Small intestine (tissue), 16 donors: ENCODE measurements at places on chromosomes 1 and 21. TPM values are rescaled to one million over a fixed set of nuclear protein-coding genes. Genes with fewer than 3 reads are reported as not detected.

Gene HOOK1
- polyA plus RNA-seq: 10.3 TPM

Gene CATSPERE
- polyA plus RNA-seq: 0.74 TPM

Gene RPTN
- not detected for polyA plus RNA-seq

Gene KRTAP19-3
- not detected for polyA plus RNA-seq

- no peak for DNase-seq
- no peak overlapping the region for H3K4me3 ChIP-seq
- H3K36me3 ChIP-seq: no peaks in the 10 kb centered on the region
- H3K27me3 ChIP-seq: no peaks in the 10 kb centered on the region
These were observed 3.8 kb upstream of the FAM20B start for GRCh38 chr1:179021873-179022272.

- no peaks in the 10 kb centered on the region for H3K27me3 ChIP-seq
- no peak overlapping the region for H3K27ac ChIP-seq
- H3K4me1 ChIP-seq: no peaks in the 10 kb centered on the region
These were observed 95.5 kb upstream of the TPTE start for GRCh38 chr21:10425856-10426255.

DNA sequence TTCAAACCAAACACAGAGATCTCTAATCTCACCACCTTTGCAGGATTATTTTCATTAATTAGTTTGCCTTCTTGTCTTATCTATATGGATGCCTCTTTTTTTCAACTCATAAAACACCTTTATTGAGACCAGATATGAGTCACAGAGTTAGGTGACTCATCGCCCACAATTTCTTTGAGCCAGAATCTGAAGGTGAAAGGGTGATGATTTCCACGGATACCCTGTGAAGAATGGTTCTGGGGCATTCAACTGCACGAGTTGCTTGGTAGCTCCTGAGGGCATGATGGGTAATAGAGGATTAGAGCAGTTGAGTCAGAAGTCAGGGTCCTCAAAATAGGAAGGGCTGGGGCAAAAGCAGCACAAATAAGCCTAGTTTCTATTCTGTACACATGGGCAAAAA, 128.2 kb downstream of the TBX19 start:
- DNase-seq: peak; percentile 72
- H3K27ac ChIP-seq: no peak overlapping the region
- H3K36me3 ChIP-seq: no peaks in the 10 kb centered on the region
- no peaks in the 10 kb centered on the region for H3K27me3 ChIP-seq
- no peak overlapping the region for H3K4me3 ChIP-seq
- H3K4me1 ChIP-seq: peaks cover 3% of the 10 kb centered on the region

DNA sequence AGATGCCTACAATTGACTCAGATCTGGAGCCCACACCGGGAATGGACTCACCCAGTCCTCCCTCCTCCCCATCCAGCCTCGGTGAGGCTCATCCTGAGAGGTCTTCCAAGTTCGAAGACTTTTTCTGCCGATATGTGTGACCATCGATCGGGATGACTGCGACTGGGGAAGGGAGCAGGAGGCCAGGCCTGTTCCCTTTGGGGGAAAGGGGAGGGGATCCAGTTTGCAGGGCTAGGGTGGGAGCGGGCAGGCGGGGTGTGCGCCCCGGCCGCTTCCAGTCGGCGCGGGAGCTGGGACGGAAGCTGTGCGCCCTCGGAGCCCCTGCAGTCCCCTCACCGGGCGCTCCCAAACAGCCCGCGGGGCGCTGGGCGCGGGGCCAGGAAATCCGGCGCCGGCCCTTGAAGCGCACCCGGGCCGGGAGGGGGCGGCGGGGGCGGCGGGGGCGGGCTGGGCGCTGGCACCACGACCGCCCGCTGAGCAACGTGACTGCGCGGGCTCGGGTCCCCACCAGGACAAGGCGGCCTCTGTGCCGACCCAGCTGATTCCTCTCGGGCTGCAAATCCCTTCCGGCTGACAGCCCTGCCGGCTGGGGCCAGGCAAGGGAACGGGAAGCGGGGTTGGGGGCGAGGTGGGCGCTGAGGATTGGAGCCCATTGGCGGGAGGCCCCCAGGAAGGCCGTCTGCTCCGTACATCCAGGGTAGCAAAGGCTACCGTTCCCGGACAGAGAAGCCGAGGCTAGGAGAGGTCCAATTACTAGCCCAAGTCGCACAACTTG, 103.9 kb downstream of the EBNA1BP2 start:
- H3K27ac ChIP-seq: no peak overlapping the region
- peaks cover 19% of the 10 kb centered on the region for H3K4me1 ChIP-seq
- H3K36me3 ChIP-seq: no peaks in the 10 kb centered on the region
- H3K4me3 ChIP-seq: peak overlapping the region; percentile 29
- H3K27me3 ChIP-seq: no peaks in the 10 kb centered on the region

DNA sequence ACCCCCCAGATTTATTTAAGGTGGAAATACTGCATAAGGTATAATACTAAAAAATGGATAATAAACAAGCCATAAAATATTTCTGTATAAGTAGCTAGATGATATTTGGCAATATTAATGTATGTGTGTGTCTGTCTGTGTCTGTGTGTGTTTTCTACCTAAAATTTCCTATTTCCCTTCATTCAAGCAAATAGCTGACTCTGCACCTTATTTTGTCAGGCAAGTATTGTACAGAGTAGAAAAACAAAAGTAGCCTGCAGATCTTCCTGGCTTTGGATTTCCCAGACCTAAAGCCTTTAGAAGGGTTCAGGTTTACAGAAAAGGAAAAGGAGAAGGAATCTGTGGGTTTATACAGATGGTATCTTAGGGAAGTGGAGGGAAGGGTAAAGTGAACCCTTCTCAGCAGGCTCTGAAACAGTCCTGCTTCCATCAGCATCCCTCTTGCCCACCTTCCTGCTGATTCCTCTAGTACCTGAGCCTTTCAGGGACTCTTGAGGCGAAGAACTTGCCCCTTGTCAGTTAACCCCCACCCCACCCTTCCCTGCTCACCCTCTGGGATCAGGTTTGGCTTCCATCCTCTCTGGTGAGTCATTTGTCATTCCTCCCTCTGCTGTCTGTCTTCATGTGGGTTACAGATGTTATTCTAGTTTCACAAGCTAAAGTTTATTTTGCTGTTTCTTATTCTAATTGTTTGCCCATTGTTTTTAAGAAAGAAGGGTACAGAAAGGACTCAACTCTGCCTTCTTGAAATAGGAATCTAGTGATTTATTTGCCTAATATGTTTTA, 21.7 kb upstream of the RGS16 start:
- H3K27ac ChIP-seq: no peak overlapping the region
- DNase-seq: no peak
- no peaks in the 10 kb centered on the region for H3K27me3 ChIP-seq
- no peak overlapping the region for H3K4me3 ChIP-seq
- H3K36me3 ChIP-seq: no peaks in the 10 kb centered on the region
- H3K4me1 ChIP-seq: peaks cover 3% of the 10 kb centered on the region

DNA sequence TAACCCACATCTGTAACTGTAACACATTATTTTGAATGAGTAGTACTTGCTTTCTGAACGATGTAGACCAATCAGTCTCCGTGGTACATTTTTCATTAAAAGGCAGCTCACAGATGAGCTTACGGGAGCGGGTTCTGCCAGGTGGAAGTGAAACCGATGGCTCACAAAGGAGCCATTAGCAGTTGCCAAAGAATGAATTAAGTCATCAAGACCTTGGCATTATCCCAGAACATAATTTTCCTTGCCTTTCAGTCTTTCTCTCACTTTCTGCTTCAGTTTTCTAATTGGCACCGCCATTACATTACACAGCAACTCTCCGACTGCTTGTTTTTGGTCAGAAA, 33.5 kb upstream of the UTS2 start:
- no peak overlapping the region for H3K27ac ChIP-seq
- no peaks in the 10 kb centered on the region for H3K36me3 ChIP-seq
- H3K4me1 ChIP-seq: no peaks in the 10 kb centered on the region
- no peaks in the 10 kb centered on the region for H3K27me3 ChIP-seq

DNA sequence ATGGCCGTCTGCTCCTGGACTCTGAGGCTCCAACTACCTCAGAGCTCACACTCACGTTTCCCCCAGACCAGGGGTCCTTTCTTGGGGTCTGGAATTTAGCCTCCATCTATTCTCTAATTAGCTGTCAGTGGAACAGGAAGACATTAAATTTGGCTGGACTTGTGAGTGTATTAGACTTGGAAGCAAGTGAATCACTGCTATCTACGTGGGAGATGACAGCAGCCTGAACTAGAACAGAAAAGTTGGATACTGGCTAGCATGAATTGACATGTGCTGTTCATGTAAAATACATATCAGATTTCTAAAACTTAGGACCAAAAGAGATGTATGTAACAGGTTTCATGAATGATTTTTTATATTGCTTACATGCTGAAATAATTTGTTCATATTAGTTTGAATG, 28.0 kb downstream of the TAF5L start:
- no peaks in the 10 kb centered on the region for H3K4me1 ChIP-seq
- no peaks in the 10 kb centered on the region for H3K27me3 ChIP-seq
- H3K4me3 ChIP-seq: no peak overlapping the region
- H3K27ac ChIP-seq: no peak overlapping the region

DNA sequence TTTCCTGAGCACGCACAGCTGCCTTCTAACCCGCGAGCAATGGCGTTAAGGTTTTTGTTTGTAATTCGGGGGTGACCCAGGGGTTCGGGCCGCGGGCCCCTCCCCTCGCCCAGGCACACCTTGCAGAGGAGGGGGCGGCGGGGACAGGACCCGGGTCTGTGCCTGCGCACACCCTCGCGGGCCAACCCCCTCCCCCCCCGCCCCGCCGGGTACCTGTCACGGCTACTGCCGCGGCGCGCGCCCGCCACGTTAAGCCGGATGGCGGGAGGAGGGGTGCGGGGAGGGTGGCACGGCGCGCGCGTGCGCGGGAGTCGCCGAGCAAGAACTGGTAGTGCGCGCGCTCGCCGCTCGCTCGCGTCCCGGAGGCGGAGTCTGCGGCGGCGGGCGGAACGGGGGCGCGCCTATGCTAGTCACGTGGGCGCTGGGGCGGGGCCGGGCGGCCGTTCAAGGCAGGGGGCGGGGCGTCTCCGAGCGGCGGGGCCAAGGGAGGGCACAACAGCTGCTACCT, at the start of gene TPTE:
Gene TPTE (plus strand): TSS at position 493 of the 508 bp plus-strand sequence. CDS start 17,141 bp downstream, outside the sequence.
- no peak for DNase-seq
- no peaks in the 10 kb centered on the region for H3K27me3 ChIP-seq
- H3K4me3 ChIP-seq: no peak within 1 kb of the TSS
- H3K27ac ChIP-seq: no peak within 1 kb of the TSS
- no peaks in the 10 kb centered on the region for H3K36me3 ChIP-seq

DNA sequence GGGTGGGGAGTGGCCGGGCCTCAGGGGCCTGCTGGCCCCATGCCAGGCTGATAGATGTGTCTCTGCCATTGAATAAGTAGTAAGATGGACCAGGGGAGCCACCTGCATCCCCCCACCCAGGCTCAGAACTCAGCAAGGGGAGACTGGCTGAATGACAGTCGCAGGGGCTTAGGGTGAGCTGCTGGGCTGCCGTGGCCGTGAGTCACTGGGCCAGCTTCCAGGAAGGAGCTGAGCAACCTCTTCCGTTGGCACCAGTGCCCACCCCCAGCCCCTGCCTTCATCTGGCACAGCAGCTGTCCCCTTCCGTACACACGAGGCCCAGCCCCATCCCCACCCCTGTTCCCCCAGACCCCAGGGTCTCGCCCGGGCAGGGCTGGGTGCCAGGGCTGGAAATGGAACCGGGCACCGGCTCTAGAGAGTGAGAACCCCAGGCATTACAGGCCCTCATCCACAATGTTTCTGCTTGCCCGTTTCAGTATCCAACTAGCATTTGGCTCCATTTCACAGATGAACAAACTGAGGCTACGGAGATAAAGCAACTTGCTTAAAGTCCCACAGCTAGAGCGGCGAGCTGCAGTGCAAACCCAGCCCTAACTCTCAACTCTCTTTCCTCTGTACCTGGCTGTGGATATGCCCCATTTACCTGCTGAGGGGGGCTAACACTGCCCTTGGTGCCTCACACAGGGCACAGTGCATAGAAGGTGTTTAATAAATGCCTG, 10.2 kb downstream of the WNT4 start:
- DNase-seq: no peak
- no peak overlapping the region for H3K27ac ChIP-seq
- H3K4me3 ChIP-seq: no peak overlapping the region
- H3K4me1 ChIP-seq: no peaks in the 10 kb centered on the region

GRCh38 chr1:19577036-19577435, 67.1 kb upstream of the NBL1 start:
- no peak for DNase-seq
- no peaks in the 10 kb centered on the region for H3K36me3 ChIP-seq

GRCh38 chr1:9611716-9612115, 23.0 kb downstream of the TMEM201 start:
- no peak overlapping the region for H3K27ac ChIP-seq
- H3K4me1 ChIP-seq: no peaks in the 10 kb centered on the region
- no peak overlapping the region for H3K4me3 ChIP-seq
- peaks cover 2% of the 10 kb centered on the region for H3K36me3 ChIP-seq
- no peak for DNase-seq
- no peaks in the 10 kb centered on the region for H3K27me3 ChIP-seq

- H3K4me1 ChIP-seq: peaks cover 8% of the 10 kb centered on the region
- H3K27me3 ChIP-seq: no peaks in the 10 kb centered on the region
- no peak for DNase-seq
- H3K27ac ChIP-seq: no peak overlapping the region
These were observed 2.8 kb downstream of the RFX5 start for GRCh38 chr1:151344291-151344690.

DNA sequence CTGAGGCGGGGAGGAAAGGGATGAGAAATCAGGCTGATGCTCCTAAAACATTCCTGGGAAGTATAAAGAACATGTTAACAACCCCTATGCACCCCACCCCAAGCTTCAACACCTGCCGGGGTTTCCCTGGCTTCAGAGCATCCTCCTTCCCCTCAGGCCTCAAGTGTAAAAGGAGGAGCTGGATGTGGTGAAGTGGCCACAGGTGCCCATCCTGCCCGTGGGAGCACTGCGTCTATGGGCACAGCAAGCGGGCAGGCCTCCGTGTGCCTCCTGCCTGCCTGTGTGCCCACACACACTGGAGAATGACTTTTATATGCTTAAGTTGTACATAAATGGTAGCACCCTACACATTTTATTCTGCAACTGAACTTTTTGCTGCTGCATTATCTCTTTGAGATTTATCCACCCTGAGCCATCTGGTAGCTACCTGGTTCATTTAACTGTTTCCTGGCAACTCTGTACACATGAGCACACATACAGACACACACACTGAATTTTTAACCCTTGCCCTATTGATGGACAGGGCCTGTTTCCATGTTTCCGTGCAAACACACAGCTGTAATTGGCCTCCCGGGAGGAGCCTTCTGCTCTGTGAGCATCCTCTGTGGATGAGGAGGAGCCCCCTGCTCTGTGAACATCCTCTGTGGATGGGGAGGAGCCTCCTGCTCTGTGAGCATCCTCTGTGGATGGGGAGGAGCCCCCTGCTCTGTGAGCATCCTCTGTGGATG, 13.4 kb upstream of the FTCD start:
- no peaks in the 10 kb centered on the region for H3K4me1 ChIP-seq
- H3K4me3 ChIP-seq: no peak overlapping the region
- H3K36me3 ChIP-seq: peaks cover 4% of the 10 kb centered on the region

DNA sequence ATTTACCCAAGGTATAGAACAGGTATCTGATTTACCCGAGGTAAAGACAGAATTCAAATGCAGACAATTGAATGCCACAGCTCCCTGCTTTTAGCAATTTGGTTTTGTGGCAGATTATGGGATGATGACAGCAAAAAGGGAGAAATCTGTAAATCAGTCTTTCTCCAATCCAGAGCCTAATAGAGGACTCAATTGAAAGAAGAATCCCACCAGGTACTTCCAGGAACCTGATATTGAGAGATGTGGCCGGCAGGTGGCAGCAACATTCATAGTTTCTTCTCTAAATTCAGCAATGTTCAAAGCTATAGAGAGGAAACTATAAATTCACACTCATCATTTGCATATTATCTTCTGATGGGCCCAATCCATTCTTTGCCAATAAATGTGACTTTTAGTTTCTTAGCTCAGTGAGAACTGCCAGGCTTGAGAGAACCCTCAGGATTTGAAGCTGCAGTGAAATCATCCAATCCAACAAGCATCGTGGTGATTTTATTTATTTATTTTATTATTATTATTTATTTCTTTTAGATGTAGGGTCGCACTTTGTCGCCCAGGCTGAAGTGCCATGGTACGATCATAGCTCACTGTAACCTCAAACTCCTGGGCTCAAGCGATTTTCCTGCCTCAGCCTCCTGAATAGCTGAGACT, 9.8 kb upstream of the PHACTR4 start:
- no peaks in the 10 kb centered on the region for H3K27me3 ChIP-seq
- peaks cover under 1% of the 10 kb centered on the region for H3K4me1 ChIP-seq
- no peak overlapping the region for H3K27ac ChIP-seq
